ENCODE measurements at places on chromosomes 1 and 21.

DNA sequence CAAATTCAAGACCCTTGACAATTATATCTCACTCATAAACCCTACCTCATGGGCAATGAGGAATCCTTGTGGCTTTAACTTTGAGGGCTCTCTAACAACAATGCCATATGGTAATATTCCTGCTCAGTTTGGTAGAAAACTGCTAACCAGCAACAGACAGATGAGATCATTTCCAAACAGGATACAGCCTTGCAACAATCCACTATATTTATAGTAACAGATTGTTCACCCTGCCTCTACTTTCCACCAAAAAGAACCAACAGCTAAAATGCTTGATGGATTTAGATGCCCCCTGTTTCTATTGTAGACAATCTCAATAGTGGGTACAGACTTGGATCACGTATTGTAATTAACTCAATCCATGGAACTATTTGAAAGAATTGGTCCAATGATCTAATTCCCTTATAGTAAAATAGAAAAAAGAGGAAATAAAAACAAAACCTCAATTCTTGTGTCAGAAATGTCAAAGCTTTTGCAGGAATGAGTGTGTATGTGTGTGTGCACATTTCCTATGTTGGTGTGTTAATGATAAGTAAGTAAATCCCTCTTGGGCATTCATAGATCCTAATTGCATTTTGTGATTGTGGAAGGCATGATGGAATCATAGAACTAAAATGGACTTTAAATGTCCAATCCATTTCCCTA lies 100.0 kb upstream of the EDEM3 start:
- DNase-seq: no peak

GRCh38 chr1:3652548-3653285 lies 401 bp downstream of the TP73 start:
- DNase-seq: no peak

DNA sequence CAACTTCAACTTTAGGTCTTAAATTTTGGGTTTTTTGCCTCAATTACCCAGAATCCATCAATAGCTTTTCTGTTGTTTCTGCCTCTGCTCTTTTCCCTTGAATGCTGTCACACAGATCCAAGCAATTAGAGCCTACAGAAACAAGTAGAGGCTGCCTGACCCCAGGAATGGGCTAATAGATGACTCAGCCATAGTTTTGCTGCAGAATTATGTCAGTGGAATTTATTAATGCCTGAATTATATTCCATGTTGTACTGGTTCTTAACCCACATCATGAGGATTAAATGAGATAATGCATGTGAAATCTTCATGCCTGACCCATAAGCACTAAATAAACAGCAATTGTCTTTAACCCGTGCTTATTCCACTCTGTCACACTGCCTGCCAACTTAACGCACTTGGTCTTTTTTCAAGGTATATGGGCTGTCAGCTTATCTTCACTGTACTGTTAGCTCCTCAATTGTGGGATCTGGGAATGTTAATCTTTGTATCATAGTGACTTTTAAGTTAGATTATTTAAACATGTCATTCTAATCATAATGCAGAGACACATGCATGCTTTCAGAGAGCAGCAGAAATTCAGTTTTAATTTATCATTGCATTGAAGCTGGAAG lies 213.3 kb downstream of the ROR1 start:
- DNase-seq: no peak

DNA sequence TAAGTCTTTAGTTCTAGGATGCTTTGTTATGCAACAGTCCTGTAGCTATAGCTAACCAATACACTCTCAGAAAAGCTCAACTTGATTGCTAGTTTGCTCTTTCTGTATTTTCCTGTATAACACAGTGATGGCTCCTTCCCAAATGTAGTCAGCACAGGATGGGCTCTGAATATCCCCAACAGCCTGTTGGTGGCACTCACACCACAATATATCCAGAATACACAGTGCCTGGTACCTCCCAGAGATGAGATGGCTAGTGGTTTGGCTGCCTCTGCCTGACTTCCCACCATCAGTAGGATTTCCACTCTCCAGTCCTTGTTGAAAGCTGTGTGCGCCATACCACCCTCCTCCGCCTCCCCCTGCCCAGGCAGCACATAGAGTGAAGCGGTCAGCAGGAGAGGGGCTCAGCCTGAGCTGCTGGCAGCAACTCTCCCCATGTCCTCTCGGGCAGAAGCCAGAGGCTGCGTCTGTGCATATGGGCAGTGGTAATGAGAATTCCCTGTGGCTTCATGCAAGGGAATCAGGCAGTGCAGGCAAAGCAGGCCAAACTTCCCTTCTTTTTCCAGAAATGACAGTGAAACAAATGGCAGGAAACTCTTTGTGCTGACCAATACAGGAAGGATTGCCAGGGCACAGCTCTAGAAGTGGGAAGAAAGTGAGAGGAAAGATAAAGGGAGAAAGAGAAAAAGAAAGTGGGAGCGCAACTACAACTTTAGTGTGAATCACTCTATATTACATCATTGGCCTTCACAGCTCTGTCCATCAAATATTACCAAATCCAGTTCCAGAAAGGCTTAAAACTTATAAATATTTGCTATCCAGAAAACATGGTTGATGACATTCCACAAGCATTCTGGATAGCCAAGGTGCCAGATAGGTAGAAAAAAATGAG lies 49.7 kb downstream of the LMX1A start:
- DNase-seq: no peak

GRCh38 chr1:197807216-197807615 lies 31.9 kb upstream of the DENND1B start:
- DNase-seq: no peak

DNA sequence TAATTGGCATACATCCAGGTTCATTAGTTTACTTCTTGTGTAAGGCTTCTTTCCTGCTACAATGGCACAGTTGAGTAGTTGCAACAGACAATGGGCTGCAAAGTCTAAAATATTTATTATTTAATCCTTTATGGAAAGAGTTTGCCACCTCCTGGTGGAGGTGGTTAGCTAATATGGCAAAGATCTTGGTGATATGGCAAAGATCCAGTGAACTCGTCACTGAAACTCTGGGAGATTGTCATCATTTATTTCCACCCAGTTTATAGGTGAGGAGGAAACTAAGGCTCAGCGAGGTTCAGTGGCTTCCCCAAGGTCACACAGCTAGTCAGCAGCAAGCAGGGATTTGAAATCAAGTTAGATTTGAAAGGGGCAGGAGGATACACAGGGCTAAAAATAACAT lies 16.1 kb upstream of the IFFO2 start:
- peak; percentile 60 for DNase-seq

DNA sequence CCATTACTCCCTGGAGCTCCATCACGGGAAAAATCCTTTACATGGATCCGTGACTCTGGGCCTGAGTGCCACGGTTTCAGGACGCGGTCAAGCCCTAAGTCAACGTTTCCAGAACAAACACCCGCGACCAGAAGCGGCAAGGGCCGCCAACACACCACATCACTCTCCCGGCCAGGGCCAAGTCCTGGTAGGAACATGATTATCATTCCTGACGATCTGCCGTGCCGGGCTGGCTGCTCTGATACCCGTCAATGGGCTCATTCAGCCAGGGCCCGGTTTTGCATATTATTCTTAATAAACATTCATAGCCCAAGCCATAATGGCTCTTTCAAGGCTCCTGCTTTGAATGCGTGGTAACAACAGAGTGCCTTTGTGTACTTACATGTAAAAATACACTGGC lies 44.6 kb upstream of the SIM2 start:
- no peak for DNase-seq

DNA sequence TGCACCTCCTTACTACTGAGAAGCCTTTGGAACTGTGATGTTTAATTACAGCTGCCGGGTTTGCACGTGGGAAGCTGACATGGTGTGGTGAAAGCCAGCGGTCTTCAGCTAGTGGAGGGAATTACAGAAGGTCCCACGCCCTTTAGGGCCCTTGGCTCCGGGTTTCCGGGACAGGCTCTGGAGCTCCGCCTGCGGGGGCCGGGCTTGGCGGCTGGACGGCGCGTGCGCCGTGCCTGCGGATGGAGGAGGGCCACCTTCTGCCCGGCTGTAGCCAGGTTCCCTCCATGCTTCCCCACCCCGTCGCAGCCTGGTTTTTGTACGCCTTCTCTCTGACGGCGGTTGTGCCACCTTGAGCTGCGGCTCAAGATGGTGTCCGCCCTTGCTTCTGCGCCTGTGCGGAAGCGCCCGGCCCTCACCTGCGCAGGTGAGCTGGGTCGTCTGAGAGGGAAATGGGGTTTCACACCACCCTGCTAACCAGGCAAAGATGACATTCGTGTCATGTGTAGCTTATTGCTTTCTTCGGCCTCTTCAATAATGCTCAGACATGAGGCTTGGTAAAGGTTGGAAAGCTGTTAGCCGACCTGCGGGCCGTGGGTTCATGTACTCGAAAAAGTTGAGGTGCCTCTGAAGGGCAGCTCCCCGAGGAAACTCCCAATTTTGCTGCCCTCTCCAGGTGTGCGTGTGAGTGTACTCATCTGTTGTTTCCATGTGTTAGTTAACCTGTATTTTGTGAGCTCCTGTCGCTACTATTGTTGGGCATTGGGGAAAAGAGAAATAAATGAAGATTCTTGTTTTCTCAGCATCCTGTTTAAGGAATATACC lies 36.6 kb upstream of the OPRD1 start:
- DNase-seq: peak; percentile 80

DNA sequence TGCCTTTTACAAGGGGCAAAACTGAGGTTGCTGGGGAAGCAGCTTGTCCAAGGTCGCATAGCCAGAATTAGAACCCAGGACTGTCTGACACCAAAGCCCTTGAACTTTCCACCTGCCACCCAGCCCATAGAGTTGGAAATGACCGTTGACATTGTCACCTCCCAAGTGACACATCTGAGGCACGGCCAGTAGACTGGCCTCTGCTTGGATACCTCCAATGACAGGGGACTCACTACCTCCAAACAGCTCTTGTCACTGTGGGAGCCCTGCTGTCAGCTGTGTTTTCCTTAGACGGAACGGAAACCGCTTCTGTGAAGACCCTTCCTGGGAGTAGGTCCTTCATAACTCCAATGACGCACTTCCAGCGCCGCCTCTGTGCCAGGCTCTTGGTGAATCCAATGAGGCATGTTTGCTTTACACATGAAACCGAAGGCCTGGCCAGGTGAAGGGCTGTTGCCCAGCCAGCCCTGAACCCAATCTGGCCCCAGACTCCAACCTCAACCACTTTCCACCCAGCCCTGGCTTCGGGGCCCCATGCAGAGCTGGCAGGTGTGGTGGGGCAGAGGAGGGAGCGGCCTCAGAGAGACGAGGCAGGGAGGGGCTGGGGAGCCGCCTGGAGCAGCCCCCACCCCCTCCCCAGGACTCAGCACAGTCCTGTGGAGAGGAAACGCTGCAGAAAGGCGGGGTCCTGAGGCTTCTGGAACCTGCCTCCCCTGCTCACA lies 109.2 kb upstream of the IFFO2 start:
- no peak for DNase-seq

DNA sequence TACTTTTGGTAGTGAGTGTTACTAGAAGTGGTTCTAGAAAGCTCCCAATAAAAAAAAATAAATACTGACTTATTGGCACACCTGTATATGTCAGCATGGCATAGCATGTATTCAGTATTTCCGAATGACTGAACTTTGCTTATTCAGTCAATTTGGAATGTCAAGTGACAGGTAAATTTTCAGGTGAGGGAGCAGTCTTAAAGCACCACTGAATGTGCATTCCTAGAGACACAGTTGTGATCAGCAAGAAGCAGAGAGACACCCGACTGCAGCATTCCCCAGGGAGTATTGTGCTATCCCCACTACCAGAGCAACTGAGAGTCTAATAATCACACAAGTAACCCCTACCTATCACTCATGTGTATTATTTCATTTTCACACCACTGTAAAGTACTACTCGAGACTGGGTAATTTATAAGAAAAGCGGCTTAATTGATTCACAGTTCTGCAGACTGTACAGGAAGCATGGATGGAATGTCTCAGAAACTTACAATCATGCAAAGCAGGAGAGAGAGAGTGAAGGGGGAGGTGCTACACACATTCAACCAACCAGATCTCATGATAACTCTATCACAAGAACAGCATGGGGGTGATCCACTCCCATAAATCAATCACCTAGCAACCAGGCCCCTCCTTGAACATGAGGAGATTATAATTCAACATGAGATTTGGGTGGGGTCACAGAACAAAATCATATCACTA lies 201.5 kb downstream of the TBX15 start:
- DNase-seq: no peak

GRCh38 chr1:205528887-205529825 lies 24.7 kb downstream of the CDK18 start:
- peak; percentile 73 for DNase-seq

- no peak for DNase-seq
These were observed 864 bp upstream of the CCDC24 start for GRCh38 chr1:43990271-43991199.

- no peak for DNase-seq
These were observed 646 bp upstream of the PDZK1IP1 start for GRCh38 chr1:47190509-47190855.

- DNase-seq: no peak
These were observed 15.9 kb upstream of the SAMD11 start for GRCh38 chr1:907611-908451.

DNA sequence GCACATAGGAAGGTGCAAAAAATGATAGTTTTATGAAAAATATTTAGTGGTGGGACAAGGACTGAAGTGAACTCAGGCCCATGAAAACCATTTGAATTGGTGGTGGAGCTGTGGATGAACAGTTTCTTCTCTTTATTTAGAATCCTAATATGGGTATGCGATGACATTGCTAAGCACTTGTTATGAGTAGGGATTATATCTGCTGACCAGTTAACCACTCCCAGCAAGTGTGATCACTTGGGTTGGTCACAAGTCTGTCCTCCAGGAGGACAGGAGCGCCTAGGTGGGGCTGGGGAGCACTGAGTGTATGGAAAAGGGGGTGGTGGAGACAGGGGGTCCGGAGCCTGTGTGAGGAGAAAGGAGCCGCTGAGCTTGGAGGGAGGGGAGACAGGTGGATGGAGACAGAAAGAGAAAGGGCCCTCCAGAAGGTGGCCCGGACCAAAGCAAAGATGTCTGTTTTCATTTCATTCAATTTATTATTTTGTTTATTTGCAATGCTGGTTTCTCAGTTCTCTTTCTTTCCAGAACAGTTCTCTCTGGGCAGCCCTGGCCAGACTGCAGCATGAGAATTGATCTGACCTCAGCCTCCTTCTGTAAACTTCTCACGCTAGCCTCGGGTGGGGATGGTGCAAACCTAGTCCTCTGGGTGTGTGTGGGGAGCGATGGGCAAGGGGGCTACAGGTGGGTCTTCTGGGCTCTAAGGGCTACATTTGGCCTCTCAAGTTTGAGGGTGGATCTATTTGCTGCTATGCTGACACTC lies 9.9 kb upstream of the ZSCAN20 start:
- DNase-seq: no peak
